ENCODE measurements at places on chromosomes 12 and 14.

DNA sequence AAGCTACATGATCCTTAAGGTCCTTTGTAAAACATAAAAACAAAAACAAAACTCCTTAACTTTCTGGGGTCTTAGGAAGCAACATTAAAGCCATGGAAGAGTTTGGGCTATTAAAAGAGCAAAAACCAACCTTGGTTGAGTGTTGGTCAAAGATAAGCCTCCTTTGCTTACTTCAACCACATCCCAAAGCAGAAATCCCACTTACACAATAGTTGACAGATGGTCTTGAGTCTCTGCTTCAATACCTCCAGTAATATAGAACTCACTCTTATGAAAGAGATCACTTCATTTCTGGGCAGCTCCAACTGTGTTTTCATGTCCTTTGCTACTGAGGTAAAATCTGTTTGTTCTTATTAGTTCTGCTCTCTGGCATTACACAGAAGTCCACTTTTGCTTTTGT is 125.8 kb downstream of the SLC38A4 start:
- DNase-seq: no peak

DNA sequence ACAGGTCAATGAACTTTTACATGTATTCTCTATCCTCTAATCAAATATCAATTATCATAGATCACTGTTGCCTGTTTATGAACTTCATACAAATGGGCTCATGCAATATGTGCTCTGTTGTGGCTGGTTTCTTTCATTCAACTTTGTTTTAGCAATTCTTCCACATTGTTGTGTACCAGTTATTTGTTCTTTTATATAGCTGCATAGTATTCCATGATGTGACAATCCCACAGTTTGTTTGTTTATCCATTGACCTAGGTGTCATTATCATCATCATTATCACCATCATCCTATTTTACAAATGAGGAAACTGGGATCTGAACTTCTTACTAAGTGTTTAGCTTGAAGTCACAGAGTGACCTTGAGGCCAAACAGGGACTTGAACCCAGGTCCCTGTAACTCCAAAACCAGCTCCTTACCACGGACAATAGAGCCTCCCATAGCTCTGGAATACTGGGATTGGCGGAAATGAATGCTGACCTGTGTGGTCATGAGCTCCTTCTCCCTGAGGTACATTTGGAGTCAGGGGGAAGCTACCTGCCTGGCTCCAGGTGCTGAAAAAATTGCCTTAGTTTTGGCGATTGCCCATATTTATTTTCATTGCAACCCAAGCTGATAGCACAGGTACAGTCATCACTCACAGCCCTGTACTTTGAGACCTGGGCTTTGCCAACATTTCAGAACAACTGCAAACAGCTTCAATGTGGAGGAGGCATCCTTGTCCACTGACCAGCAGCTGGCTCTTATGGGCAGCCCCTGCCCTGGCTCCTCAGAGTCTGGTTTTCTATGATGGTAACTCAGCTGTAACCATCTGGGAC is 9.2 kb downstream of the ZFP36L1 start:
- DNase-seq: no peak

GRCh38 chr14:93533437-93533836 is 102.7 kb downstream of the UNC79 start:
- no peak for DNase-seq

GRCh38 chr14:63671987-63672386 is 30.3 kb upstream of the WDR89 start:
- DNase-seq: no peak

DNA sequence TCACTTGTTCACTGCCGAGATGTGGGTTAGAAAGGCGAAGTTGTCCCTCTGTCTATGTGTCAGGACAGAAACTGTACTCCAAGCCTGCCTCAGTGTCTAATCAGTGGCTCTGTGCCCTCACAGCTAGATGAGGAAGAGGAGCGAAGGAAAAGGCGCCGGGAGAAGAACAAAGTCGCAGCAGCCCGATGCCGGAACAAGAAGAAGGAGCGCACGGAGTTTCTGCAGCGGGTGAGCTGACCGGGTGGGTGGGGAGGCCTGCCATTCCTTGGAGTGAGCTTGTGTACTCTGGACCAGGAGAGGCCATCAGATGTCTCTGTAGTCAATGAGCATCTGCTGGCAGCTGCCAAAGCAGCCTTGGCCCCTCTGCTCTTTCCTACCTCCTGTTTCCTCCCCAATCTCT is 33.5 kb downstream of the JDP2 start:
- no peak for DNase-seq
